ENCODE measurements at places on chromosomes 11 and 22.

GRCh38 chr11:15821451-15821850 lies 534.9 kb downstream of the SOX6 start:
- no peak for DNase-seq

GRCh38 chr11:93194673-93195291 lies 3.0 kb downstream of the SLC36A4 start:
- no peak for DNase-seq

DNA sequence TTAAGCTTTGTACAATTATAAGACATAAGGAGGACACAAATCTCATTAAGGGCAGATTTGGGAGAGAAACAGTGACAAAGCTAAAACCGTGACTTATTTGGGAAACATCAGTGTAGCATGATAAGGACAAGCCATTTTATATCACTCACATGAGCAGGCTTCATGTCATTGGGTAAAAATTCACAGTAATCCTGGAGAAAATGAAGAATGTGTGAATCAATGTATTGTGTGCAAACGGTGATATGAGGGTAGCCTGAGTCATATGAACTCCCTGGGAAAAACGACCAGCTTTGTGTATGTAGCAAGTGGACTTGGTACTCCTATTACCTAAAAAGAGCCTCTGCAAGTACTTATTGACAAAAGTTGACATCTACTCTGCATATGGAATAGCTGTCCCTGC lies 6.0 kb upstream of the TRIM34 start:
- DNase-seq, result no peak

DNA sequence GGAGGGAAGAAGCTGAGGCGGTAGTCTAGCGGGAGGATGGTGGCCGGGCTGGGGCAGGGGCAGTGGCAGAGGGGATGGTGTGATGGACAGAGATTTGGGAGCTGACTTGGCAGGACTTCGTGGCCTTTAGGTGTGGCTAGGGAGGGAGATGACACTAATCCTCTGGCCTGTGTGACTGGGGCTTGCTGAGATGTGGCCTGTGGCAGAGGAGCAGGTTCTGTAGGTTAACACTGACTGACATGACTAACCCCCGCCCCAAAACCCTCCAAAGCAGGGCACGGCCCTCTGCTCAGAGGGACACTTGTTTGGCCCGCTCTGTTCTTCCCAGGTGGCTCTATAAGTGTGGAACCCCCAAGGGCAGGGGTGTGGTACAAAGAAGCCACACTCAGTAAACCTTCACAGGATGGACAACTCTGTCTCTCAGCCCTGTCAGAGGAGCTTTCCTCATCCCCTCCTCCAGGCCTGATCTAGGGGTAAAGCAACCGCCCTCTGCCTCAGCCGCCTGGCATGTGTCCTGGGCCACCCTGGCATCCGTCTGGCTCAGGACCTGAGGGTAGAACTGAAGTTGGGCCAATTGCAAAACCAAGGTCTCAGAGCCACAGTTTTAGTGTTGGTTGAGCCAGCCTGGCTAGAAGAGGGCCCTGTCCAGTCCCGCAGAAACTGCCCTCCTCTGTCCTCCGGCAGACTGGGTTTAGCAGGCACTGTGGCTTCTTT lies 15.6 kb downstream of the TOM1 start:
- no peak for DNase-seq

GRCh38 chr22:32744176-32744959 lies 57.1 kb upstream of the TIMP3 start:
- DNase-seq, result no peak

DNA sequence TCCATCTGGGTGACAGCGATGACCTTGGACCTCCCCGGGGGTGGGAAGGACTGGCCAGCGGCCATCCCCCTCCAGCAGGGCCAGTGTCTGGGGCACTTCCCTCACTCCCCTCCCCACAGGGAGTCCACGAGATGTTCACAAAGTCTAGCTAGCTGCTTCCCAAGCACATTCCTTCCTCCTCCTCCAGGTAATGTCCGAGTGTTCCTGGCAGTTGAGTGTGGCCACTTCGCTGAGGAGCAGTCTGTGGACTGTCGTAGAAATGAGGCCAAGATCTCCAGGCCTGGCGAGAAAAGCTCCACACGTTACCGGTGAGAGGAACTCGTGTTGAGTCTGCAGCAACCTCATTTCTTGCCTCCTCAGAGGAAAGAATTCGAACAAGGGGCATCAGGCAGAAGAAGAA lies 425.5 kb downstream of the BRD1 start:
- DNase-seq, result no peak

- DNase-seq, result no peak
Observed at GRCh38 chr11:14809466-14809865, 82.6 kb downstream of the CYP2R1 start.

- no peak for DNase-seq
Observed at GRCh38 chr11:34970480-34970879, 54.1 kb downstream of the PDHX start.

DNA sequence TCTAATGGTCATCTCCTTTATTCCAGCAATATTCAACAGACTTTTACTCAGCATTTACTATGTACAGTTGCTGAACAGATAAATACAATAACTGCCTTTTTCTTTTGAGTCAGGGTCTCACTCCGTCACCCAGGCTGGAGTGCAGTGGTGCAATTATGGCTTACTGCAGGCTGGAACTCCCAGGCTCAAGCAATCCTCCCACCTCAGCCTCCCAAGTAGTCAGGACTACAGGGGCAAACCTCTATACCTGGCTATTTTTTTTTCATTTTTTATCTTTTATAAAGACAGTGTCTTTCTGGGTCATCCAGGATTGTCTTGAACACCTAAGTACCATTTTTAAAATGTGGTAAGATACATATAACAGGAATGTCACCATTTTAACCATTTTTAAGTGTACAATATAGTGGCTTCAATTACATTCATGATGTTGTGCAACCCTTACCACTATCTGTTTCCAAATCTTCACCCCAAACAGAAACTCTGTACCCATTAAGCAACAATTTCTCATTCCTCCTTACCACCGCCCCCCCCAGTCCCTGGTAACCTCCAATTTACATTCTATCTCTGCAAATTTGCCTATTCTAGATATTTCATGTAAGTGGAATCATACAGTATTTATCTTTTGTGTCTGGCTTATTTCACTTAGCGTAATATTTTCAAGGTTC lies 67.8 kb downstream of the MIAT start:
- DNase-seq, result no peak

DNA sequence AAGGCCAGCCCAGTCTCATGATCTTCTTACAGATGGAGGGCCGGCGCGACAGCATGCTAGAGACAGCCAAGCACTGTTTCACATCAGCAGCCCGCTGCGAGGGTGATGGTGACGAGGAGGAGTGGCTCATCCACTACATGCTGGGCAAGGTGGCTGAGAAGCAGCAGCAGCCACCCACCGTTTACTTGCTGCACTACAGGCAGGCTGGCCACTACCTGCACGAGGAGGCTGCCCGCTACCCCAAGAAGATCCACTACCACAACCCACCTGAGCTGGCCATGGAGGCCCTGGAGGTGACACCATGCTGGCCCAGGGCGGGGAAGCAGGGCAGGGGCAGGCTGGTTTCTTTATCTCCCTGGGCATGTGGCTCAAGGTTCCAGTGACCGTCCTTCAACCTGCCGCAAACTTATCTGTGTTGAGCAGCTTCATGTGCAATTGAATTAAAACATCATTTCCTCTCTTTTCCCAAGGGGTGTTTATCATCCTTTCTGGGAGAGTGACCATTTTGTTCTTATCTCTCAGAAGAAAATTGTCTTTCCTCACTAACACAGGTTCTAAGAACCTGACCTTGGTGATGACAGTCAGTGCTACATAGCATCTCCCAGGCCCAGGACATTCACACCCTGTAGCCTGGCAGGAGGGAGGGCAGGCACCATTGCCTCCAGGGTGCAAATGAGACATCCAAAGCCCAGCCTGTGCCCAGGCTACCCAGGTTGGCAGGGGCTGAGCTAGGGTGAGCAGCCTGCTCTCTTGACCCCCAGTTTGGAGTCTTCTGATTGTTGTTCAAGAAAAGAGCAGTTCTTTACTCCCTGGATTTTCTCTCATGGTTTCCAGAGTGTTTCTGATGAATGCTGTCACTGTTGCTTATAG lies 80.7 kb downstream of the CABIN1 start:
- no peak for DNase-seq

- peak; percentile 46 for DNase-seq
Observed at GRCh38 chr22:38927033-38927781, 30.2 kb upstream of the APOBEC3A start.

DNA sequence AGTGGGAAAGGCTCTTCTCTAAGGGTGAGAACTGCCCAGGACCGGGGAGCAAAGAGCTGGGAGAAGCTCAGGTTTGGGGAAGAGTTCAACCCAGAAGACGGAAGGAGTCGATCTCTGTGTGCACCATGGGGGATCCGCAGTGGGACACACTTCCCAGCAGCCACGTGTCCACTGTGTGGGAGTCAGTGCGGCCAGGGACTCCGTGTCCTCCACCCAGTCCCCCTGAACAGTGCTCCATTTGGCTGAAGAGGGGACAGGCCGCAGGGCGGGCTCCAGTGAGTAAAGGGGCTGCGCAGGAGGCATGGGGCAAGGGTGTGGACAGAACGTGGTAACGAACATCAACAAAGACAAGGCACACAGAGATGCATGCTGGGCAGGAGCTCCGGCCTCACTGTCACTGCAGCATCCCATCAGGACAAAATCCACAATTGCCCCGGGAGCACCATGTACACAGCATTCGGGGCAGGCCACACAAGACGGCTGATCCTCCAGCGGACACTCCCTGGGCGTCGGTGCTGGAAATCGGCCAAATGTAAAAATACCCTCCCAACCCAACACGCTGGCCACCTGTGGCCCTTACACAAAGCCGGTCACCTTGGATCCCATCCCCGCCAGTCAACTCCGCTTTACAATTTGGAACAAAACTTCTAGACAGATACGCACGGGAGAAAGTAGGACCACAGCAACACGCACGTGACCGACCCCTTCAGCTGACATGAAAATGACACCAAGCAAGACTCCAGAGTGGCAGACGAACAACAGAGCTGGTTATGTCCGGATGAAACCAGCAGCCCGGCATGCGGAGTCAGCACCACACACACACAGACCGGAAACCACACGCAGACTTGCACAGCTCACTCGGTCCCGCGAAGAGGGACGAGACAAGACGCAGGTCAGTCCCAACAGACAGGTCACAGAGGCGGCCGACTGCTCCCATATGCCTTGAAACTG lies 366.8 kb downstream of the SHANK2 start:
- DNase-seq, result no peak

DNA sequence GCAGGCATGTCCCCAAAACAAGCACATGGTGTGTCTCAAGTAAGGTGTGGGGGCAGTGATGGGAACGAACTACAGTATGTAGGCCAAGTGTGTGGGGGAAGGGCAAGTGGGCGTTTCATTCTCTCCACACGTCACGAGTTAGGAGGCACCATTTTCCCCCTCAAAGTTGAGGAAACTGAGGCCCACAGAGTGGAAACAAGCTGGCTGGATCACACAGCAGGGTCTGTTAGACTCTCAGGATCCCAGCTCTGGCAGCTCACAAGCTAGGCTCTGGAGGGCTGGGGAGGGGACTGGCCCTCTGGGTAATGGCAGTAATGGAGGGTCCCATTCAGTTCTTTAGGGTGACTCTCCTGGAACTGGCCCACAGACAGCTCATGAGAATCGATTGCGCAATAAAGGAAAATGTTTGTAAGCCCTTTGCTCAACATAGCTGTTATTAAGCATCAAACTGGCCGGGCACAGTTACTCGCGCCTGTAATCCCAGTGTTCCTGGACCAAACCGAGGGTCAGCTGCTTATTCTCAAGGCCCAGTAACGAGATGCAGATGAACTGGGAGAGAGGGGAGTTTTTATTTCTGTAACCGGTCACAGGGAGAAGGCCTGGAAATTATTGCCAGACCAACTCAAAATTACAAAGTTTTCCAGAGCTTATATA lies 24.1 kb upstream of the TUB start:
- no peak for DNase-seq

GRCh38 chr22:38305471-38306448 lies 11.5 kb downstream of the CSNK1E start:
- DNase-seq, result peak; percentile 41

GRCh38 chr22:23772315-23772648 lies 367 bp upstream of the MMP11 start:
- DNase-seq, result no peak

DNA sequence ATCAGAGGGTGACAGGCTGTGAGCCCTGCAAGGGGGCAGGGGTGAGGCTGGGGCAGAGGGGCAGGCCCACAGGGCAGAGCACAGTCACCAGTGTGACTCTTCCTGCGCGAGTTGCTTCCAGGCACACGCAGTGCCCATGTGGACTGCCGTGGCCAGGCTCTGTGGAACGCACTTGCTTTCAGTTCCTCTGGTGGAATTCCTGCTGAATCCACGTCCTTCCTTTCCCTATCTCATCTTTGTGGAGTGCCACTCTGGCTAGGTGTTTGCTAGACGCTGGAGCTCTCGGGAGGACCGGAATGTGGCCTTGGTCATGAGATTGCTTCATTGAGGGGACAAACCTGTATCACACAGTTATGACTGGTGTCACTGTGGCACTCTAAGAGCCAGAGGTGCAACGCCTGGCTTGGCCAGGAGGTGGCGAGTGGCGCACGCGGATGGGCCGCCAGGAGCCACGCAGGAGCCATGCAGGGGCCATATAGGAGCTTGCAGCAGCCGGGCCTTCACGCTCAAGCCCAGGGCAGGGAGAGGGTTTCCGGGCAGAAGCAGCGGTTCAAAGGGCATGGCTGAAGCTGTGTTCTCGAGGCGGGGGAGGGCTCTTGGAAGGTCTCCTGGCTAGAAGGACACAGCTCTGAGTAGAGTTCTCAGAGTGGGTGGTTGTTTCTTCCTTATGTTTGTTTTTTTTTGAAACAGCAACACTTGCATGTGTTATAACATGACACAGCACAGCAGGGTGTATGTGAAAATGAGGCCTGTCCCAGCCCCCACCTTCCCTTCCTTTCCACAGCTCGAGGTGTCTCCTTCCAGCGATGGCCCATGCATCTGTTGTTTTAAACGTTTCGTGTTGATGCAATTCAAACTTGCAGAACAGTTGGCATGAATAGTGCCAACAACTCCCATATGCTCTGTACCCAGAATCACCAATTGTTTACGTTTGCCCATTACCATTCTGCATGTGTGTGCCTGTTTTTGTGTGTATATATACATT lies 36.2 kb downstream of the TBC1D22A start:
- DNase-seq, result peak; percentile 49

- DNase-seq, result no peak
Observed at GRCh38 chr22:37918580-37919270, 12.6 kb downstream of the MICALL1 start.

GRCh38 chr11:78177216-78177615 lies 11.2 kb downstream of the KCTD21 start:
- DNase-seq, result no peak

- peak; percentile 12 for DNase-seq
Observed at GRCh38 chr22:32832174-32832573, 30.7 kb downstream of the TIMP3 start.

DNA sequence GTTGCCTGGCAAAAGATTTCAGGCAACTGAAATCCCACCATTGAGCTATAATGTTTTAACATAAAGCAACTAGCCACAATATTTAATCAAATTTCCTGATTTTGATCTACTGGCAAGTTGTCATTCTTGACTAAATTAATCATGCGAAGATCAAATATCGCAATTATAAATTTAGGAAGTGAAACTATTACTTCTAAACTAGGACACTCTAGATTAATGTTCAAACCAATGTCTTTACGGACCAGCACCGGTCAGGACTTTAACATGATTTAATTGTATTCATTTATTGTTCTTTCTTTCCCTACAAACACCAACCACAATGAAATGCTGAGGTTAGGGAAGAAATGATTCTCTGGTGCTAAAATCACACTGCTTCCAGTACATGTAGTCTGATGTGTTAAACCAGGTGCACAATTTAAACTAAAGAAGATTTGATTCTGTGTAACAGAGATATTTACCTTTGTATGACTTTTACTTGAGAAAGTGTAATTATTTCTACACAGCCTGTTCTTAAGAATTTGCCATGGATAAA lies 14.9 kb downstream of the GAS2 start:
- no peak for DNase-seq

All from CD4-positive, CD25-positive, alpha-beta regulatory T cell (primary cell).